ENCODE measurements at places on chromosomes 13 and 19. TPM values are rescaled to one million over a fixed set of nuclear protein-coding genes. Genes with fewer than 3 reads are reported as not detected.

KLF1 gene
- total RNA-seq = not detected

DNA sequence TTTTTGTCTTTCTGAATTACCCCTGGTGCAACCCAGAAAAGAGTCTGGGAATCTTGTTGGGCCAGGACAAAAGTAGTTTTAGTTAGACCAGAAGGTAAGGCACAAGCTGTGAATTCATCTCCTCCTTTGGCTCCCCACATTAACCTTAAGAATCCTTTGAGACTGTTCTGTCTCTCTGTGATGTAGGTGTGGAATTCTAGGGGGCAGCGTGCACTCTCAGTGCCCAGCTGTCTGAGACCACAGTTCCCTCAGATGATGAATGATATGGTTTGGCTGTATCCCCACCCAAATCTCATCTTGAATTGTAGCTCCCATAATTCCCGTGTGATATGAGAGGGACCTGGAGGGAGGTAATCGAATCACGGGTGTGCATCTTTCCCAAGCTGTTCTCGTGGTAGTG, 43.9 kb downstream of the ZNF506 start:
- no peak for DNase-seq

DNA sequence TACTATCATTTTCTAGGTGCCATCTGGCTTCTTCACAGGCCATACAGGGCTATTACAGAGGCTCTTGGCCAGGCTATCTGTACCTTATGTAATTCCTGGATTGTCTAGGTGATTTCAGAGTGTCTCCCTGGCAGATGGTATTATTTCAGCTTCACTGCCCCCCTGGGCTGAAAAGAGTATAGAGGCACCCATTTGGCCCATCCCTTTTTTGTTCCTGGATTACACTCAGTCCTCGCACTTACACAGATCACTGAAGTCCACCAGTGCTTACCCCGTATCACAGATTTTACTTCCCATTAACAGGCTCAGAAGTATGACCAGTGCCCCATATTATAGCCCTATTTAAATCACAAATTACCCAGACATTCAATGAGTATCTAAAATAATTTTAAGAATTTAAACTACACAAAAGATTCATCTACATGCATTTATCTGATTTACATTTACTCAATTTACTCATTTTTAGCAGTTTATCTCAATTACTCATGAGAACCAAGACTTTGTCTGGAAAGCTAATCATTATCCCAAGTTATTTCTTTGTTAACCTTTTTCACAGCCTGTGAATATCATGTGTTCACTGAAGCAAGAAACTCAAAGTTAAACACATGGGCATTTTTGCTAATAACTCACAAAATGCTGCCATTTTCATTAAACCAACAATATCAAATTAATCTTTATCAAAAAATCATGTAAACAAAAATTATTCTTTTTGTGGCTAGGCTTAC, 121.0 kb downstream of the PCDH20 start:
- DNase-seq = peak; percentile 65

GRCh38 chr13:42164557-42165125, 107.3 kb upstream of the AKAP11 start:
- no peak for DNase-seq

- no peak for DNase-seq
These were observed 11.4 kb upstream of the SCEL start for GRCh38 chr13:77523834-77524728.

DNA sequence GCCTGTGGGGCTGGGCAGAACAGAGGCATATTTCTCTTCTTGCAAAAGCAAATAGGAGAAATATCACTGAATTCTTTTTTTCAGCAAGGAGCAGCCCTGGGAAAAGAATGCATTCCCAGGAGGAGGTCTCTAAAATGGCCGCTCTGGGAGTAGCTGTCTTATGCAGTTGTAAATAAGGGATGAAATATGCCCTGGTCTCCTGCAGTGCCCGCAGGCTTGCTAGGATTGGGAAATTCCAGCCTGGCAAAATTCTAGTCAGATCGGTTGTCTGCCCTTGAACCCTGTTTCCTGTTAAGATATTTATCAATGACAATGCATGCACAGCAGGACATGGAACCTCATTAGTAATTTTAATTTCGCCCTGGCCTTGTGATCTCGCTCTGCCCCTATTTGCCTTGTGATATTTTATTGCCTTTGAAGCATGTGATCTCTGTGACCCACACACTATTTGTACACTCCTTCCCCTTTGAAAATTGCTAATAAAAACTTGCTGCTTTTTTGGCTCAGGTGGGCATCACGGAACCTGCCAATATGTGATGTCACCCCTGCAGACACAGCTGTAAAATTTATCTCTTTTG, 1993.2 kb downstream of the PCDH9 start:
- DNase-seq = no peak

DNA sequence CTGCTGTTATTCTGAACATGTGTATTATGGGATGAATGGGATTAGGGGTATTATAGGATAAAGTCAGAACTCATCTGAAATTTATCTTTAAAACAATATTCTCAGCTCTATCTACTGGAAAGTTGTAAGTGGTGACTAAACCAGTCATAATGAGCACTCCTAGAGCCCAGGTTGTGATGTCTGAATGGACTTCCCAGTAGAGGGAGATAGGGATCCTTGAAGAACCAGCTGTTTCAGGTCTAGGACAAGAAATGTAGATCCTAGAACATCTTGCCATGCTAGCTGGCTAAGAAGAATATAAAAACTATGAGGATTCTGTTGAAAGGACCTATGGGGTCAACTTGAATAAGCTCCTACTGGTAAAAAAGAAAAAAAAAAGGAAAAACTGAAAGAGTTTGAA, 310.8 kb downstream of the SLC7A1 start:
- DNase-seq = no peak

- DNase-seq = peak; percentile 75
These were observed 675 bp downstream of the PEG3 start for GRCh38 chr19:56839652-56840450.

DNA sequence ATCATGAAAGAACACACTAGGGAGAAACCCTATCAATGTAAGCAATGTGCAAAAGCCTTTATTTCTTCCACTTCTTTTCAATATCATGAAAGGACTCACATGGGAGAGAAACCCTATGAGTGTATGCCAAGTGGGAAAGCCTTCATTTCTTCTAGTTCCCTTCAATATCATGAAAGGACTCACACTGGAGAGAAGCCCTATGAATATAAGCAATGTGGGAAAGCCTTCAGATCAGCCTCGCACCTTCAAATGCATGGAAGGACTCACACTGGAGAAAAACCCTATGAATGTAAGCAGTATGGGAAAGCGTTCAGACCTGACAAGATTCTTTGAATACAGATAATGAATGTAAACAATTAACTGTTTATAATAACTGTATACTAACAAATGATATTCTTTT, 15.0 kb upstream of the ZNF439 start:
- DNase-seq = no peak

FFAR3 gene
- not detected for total RNA-seq

GRCh38 chr13:67225252-67226159, 4.6 kb downstream of the PCDH9 start:
- no peak for DNase-seq

HSD17B14 gene
- total RNA-seq = 15.0 TPM

GRCh38 chr13:22940090-22940710, 240.6 kb upstream of the SGCG start:
- no peak for DNase-seq

GRCh38 chr13:77779552-77780272, 82.2 kb downstream of the SLAIN1 start:
- peak; percentile 14 for DNase-seq

GRCh38 chr19:3233831-3234230, 9.4 kb downstream of the CELF5 start:
- DNase-seq = no peak

GRCh38 chr13:49759503-49759902, 33.0 kb downstream of the KPNA3 start:
- DNase-seq = no peak

DNA sequence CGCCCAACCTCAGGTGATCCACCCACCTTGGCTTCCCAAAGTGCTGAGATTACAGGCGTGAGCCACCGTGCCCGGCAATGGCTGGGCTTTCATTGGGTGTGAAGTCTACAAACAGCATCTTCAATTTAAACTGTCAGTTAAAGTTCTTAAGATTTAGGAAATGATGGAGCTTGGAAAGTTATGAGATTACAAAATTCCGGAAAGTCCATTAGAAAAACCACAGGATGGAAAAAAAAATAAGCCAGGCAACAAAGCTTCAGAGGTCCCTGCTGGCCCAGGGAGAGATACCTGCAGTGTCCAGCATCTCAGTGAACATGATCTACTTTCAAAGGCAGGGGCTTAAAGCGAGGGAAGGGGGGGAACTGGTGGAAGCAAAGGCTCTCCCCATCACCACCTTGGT, 4.6 kb upstream of the ZNF587B start:
- no peak for DNase-seq

- no peak for DNase-seq
These were observed 44.2 kb downstream of the RASA3 start for GRCh38 chr13:114088234-114088633.

- no peak for DNase-seq
These were observed 116.5 kb downstream of the RBM26 start for GRCh38 chr13:79289571-79289970.

AKAP8L gene
- 79.8 TPM for total RNA-seq

- DNase-seq = no peak
These were observed 47.5 kb downstream of the OXGR1 start for GRCh38 chr13:96946709-96947311.

GRCh38 chr19:47143322-47144073, 12.9 kb downstream of the SAE1 start:
- no peak for DNase-seq

DHPS gene
- total RNA-seq = 109 TPM

DNA sequence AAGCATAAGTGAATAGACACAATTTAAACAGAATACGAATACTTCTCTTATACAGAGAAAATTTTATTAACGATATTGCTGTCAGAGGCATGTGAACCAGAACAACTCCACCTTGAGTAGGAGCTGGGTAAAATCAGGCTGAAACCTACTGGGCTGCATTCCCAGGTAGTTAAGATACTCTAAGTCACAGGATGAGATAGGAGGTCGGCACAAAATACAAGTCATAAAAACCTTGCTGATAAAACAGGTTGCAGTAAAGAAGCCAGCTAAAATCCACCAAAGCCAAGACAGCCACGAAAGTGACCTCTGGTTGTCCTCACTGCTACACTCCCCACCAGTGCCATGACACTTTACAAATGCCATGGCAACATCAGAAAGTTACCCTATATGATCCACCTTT, 49.2 kb upstream of the TRPC4 start:
- DNase-seq = no peak

GRCh38 chr19:29475469-29475868, 50.3 kb upstream of the VSTM2B start:
- no peak for DNase-seq

GRCh38 chr13:97266772-97267417, 44.8 kb downstream of the MBNL2 start:
- DNase-seq = no peak

SIX5 gene
- total RNA-seq = 16.9 TPM

GRCh38 chr19:38392707-38393308, 4.3 kb downstream of the SPRED3 start:
- no peak for DNase-seq

SGCG gene
- 7.8 TPM for total RNA-seq

USPL1 gene
- 24.9 TPM for total RNA-seq

- DNase-seq = no peak
These were observed 862.6 kb downstream of the EFNB2 start for GRCh38 chr13:105672881-105673280.

CXCL17 gene
- not detected for total RNA-seq

U2AF1L4 gene
- total RNA-seq = 17.6 TPM

ADM5 gene
- 1.0 TPM for total RNA-seq

NOTCH3 gene
- 32.8 TPM for total RNA-seq

DNA sequence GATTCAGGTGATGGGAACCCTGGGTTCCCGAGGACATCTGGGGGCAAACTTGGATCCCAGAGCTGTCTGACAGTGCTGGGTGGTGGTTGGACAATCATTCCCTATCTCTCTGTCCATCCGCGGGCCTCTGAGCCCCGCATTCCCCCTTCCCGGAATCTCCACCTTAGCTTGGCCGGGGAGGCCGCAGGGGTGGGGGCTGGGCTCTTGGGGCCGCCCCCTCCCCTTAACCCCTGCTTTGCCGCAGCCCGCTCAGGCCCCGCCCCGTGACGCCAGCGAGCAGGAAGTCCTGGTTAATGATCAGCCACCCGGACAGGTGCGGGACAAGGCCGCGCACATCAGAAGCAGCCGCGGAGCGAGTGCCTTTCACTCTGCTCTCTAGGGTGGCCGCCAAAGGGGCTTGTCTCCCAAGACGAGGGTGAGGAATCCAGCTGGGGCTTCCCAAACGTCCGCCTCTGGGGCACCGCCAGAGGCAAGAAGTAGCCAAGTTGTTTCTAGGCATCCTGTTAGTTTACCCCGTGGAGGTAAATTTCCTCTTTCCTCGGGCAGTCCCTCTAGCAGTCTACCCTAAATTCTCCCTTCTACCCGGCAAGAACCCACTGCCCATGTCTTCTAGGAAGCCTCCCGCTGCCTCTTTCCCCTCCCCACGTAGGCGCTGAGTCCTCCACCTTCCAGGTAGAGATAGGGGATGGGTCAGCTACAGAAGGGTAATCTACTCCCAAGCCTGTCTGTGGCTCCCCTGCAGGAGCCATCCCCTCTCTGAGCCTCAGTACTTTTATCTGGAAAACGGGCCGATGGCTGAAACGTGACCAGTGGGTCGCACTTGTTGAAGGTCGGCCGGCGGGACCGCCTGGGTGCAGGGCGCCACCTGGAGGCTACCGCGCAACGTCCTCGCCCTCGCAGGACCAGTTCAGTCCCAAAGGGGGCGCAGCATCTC, 3.0 kb downstream of the IRF2BP1 start:
- no peak for DNase-seq

MRPL54 gene
- total RNA-seq = 48.4 TPM
